Left ventricle myocardium inferior (tissue), 1 donor: ENCODE measurements at places on chromosomes 12 and 14. TPM values are rescaled to one million over a fixed set of nuclear protein-coding genes. Genes with fewer than 3 reads are reported as not detected.

The CIROP gene
- total RNA-seq: not detected

The ISCA2 gene
- total RNA-seq: 45.8 TPM

DNA sequence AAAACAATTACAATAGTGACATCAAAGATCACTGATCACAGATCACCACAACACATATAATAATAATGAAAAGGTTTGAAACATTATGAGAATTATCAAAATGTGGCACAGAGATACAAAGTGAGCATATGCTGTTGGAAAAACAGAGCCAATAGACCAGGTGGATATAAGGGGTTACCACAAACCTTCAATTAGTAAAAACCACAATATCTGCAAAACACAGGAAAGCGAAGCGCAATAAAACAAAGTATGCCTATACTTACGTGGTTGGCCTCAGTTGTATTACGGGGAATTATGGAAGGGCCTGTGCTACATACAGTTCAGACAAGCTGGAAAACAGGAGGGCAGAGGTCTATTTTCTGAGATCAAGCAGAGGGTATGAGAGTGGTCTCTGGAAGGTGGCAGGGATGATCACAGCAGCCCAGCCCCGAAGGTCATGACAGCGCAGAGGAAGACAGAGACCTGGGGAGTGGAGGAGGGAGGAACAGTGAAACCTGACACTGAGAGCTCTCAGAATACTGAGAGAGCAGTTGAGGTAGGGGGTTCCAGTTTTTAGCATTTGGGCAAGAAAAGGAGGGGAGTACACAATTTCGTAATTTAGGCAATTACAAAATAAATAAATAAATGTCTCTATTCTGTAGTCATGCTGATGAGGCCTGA, 41.3 kb downstream of the IFNG start:
- DNase-seq: no peak

GRCh38 chr12:115240251-115240650, 556.3 kb upstream of the TBX3 start:
- DNase-seq: no peak

DNA sequence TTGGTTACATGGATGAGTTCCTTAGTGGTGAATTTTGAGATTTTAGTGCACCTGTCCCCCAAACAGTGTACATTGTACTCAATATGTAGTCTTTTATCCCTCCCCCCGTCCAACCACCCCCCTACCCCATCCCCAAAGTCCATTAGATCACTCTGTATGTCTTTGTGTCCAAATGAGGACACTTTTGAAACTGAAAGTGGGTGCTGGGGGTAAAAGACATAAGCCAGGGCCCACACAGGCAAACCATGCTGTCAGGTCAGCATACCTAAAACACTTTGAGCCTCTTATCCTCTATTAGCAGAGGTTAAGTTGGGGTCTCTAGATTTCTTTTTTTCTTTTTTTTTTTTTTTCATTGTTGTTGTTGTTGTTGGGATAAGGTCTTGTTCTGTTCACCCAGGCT, 31.3 kb upstream of the KICS2 start:
- DNase-seq: no peak

DNA sequence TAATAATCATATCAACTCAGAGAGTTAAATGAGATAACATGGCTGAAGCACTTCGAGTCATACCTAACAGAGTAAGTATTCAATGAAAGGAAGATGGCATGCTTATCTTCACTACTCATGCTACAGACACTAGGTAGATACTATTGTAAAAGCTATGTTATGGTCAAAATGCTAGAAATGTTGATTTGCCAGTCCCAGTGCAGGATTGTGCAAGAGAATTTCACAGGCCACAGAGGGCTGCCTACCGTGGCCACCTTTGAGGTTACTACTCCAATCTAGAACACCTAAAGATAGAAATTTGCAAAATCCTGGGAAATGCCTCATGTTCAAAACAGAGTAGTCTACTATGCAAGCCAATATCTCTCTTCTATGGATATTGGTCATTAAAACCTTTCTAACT, 75.3 kb upstream of the PLEKHG7 start:
- DNase-seq: no peak
